ENCODE measurements at places on chromosomes 2 and 18.

GRCh38 chr2:41199334-41199733 lies 747.4 kb upstream of the SLC8A1 start:
- no peak for DNase-seq

GRCh38 chr2:9294764-9295163 lies 88.2 kb downstream of the ASAP2 start:
- DNase-seq, result no peak

DNA sequence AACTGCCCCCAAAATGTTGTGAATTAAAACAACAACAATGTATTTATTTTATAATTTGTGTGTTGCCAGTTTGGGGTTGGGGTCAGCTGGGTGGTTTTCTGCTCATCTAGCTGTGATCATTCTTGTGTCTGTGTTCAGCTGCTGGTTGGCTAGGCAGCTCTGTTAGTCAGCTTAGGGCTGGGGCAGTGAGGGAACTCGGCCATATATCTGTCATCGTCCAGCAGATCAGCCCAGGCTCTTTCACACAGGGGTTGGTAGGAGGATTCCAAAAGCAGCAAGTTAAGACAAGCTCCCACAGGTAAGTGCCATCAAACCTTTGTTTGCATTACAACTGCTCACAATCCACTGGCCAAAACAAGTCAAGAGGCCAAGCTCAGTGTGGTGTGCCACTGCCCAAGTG lies 121.5 kb downstream of the LPIN1 start:
- no peak for DNase-seq

- no peak for DNase-seq
Observed at GRCh38 chr2:118078734-118079133, 9.5 kb upstream of the INSIG2 start.

- DNase-seq, result no peak
Observed at GRCh38 chr18:78448106-78448505, 531.5 kb upstream of the SALL3 start.

DNA sequence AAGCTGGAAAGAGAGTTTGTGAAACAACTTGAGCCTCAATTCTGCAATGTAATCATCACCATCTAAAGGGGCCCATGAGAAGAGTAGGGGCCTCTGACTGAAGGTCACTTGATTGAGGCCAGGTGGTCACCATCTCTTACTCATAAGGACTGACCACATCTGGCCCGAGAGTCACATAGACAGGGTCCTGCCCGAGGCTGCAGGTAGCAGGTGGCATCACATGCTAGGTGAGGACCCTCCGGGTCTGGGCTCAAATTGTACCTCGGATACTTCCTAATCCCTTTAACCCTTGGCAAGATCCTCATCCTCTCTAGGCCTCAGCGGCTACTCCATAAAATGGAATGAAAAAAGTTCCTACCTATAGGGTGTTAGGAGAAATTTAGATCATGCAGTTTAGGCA lies 16.7 kb downstream of the FHL2 start:
- DNase-seq, result no peak

- no peak for DNase-seq
Observed at GRCh38 chr18:58838165-58838860, 26.4 kb upstream of the ZNF532 start.

- DNase-seq, result peak; percentile 72
Observed at GRCh38 chr18:35289727-35290093, 319 bp downstream of the ZSCAN30 start.

- no peak for DNase-seq
Observed at GRCh38 chr2:201114846-201115245, 1.1 kb upstream of the CFLAR start.

DNA sequence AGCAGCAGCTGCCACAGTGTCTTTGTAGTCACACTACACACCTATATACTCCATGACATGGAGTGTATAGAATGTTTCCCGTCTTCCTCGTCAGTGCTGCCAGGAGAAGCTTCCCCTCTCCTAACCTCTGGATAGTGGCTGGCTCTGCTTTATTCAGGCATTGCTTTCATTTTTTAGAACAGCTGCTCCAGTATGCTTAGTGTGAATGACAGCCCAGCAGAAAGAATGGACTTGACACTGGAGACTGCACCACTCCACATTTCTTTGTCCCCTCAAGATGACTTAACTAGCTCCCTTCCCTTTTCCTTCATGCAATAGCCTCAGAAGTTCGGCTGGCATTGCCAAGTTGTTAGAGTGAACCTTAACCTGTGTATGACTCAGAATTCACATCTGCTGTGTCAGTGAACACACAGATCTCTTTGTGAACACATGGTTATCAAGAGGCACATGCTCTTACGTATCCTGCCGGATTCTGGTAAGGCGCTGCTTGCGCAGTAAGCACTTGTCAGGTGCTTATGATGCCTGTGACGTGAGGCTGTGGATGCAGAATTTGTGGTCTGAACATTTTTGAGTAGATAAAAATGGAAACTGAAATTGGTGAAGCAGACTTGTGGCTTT lies 73.9 kb downstream of the NEDD4L start:
- peak; percentile 65 for DNase-seq

DNA sequence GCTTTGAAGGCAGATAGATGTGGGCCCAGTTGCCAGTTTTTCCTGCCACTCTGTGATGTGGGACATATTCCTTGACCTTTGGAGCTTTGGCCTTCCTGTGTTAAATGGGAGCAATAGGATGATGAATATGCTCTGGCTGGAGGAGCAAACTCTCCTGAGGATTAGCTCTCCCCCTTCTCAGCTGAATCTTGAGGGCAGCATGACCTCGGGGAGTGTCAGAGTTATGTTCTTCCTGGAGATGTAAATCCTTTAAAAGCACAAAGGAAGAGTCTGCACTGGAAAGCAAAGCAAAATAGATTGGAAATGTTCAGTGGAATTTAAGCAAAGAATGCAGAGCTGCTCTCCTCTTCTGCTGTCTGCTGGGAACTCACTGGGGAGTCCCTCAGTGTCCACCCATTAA lies 160.1 kb downstream of the ALK start:
- DNase-seq, result no peak

DNA sequence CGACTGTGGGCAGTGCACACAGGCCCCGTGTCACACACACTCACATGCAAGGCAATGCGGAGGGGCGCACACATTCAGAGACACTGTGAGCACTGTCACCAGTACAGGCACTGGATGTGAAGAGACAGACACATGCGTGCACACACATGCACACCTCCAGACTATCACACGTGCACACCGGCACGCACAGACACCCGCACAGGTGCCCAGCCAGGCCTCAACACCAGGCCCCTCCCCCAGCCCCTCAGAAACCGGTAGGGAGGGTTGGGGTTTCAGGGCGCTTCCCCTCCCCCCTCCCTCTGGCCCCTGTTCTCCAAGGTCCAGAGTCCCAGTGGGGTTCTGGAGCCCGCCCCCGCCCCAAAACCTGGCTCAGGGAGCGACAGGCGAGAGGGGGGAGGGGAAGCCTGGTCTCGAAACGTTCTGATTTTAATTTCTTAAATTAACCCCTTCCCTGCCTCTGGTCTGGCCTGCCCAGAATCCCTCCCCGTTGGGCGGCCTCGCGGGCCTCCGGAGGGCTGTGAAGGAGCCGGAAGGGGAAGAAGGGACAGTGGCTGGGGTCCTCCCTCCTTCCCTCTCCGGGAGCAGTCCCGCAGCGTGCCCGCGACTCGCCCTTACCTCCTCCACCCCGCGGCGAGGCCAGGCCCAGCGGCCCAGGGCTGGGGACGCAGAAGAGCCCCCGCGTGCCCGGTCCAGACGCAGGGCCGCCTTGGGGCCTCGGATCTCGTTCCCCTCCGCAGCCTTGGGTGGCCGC lies 558 bp downstream of the FBXO41 start:
- no peak for DNase-seq

- no peak for DNase-seq
Observed at GRCh38 chr2:197028633-197029032, 102.1 kb upstream of the PGAP1 start.

GRCh38 chr18:26869640-26870039 lies 4.1 kb upstream of the AQP4 start:
- no peak for DNase-seq

DNA sequence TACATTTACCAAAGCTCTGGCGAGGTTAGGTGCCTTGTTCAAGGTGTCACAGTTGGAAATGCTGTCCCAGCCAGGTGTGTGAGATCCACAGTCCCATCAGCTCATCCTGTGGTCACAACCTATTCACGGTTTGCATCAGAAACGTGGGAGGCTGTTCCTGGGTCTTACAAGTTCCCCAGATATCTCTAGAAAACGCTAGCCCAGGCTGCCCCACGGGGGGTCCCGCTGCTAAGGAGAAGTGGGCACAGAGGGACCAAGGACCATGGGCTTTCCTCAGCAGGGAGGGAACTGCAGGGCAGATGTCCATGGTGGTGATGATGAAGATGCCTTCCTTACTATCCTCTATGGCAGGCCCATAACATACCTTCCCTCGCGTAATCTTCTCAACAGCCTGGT lies 649 bp downstream of the FECH start:
- DNase-seq, result peak; percentile 9

- DNase-seq, result no peak
Observed at GRCh38 chr18:56888978-56889377, 237.8 kb downstream of the WDR7 start.

DNA sequence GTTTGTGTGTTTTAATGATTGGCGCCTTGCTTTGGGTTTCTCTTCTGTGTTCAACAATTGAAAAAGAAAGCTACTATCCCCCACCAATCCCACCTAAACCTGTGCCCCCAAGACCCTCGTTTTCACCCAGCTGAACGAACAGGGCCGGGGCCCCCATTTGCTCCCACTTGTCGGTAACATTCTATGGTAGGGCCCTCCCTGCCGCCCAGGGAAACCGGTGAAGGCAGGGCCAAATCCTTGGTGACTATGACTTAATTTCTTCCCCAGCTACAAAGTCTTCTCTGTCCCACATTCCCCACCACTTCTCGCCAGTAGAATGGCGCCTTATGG lies 598 bp upstream of the SNRNP200 start:
- DNase-seq, result no peak

DNA sequence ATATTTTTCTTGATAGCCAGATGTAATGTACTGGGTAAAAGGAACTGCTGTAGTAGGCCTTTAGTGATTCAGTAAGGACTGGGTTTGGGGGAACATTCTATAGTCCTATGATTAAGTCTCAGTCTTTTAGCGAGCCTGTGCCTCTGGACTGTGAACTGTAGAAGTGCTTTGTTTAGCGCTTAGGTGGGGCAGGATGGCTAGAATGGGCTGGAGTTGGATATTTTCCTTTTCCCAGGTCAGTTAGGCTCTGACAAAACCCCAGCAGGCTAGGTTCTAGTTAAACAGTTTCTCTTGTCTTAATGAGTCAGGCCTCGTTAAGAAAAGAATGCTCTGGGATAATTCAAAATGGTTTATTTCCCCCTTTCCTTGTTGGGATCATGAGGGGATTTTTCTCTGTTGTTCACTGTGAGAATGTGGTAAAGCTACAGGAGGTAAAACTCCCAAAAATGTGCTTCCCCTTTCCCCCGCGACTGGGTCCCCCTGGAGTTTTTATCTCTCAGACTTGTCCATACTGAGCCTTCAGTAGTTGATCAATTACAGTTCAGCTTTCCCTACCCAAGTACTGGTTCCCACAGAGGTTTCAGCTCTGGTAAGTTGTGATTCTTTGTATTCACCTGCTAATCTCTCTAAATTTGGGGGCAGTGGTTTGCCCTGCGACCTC lies 31.5 kb downstream of the EHBP1 start:
- DNase-seq, result no peak
